ENCODE measurements at places on chromosomes 13 and 19.

- DNase-seq = no peak
Measured at GRCh38 chr13:99087954-99088491, 110.2 kb upstream of the DOCK9 start.

DNA sequence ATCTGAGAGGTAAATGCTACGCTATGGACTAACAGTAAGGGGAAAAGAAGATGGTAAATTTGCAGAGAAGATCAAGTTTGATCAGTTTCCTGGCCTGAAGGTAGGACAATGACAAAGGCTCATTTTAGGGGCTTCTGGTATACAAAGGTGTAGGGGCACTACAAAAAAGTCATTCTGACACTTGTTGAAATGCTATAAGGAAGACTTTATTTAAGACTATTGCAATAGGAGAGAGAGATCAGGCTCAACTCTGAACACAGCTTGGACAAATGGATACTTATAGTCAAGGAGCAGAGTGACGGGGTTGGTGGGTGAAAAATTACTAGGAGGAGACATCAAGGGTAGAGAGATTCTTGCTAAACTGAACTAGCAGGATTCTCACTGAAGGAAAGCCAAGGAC lies 37.2 kb upstream of the KPNA3 start:
- DNase-seq = no peak

DNA sequence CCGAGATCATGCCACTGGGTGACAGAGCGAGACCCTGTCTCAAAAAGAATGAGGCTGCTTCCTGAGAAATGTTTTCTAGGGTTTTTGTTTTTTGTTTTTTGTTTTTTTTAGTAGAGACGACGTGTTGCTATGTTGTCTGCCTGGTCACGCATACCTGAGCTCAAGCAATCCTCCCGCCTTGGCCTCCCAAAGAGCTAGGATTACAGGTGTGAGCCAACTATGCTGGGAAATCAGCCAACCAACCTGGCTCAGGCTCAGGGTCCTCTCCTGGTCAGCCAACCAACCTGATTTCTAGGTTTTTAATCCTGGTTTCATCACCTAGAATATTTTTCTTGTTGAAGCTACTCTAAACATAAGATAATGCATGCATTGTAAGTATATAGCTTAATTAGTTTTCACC lies 7.8 kb downstream of the DHX34 start:
- no peak for DNase-seq

- DNase-seq = no peak
Measured at GRCh38 chr13:75947448-75947847, 311.3 kb downstream of the LMO7 start.

- no peak for DNase-seq
Measured at GRCh38 chr13:106291006-106291405, 244.5 kb downstream of the EFNB2 start.

DNA sequence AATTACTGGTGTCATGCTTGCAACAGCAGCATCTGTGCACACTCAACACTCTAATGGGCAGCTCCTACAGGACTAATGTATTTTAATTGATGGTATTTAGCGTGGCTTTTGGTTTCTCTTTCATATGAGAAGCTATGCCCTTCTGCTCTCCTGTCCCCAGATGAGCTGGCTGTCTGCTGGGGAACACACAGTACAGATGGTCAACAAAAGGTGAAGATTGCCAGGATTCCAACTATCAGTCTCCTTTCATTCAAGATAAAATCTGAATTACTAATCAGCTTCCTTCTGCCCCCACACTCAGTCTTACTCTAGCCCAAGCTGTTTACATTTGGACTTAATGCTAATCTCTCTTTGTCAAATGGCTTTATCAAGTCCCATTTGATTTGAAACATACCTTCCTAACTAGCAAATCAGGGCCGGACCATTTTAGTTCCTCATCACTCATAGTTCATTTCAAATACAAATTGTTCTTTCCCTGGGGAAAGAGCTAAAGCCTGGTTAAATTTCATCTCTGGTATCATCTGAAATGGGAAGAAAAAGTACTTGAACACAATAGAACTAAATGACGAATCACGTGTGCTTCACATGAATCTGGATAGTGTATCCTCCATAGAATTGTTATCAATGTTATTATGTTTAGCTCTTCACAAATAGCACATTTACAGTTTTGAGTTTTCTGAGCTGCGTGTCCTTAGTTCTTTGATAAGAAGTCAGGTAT lies 988.0 kb downstream of the PCDH17 start:
- DNase-seq = no peak

- DNase-seq = no peak
Measured at GRCh38 chr13:23380534-23380933, 53.0 kb downstream of the SACS start.

- DNase-seq = no peak
Measured at GRCh38 chr19:4575267-4576015, 16.0 kb upstream of the SEMA6B start.

DNA sequence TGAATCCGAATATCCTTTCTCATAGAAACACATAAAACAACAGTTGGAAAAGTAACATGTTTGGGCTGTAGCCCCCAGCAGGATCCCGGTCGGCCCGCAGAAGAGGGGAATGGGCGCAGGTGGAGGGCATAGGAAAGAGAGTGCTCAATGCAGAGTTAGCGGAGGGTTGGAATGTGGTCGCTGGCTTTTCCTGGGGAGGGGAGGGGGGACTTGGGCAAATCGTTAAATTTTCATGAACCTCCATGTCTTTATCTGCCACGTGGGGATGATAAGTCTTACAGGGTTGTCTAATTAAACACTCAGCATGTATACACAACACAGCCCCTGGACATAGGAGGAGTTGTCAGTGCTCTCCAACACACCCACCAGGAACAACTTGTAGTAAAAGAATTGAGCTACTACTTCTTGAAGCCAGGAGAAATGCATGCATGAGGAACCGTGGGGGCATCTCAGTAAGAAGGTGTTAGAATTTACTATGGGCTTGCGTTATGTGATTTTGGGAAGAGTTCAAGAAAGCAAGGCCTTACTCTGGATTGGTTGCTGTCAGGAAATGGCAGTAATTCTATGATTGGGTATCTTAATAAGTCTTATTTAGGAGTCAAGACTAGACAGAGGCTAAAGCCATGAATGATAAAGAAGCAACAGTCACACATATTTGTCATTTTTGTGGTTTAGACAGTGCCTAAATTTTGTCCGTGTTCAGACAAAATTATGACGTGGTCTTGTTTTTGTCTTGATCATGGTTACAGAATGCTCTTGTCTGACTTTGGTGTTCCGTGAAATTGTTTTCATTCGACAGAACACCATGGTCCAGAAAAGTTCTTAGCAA lies 671 bp upstream of the SLC46A3 start:
- no peak for DNase-seq

DNA sequence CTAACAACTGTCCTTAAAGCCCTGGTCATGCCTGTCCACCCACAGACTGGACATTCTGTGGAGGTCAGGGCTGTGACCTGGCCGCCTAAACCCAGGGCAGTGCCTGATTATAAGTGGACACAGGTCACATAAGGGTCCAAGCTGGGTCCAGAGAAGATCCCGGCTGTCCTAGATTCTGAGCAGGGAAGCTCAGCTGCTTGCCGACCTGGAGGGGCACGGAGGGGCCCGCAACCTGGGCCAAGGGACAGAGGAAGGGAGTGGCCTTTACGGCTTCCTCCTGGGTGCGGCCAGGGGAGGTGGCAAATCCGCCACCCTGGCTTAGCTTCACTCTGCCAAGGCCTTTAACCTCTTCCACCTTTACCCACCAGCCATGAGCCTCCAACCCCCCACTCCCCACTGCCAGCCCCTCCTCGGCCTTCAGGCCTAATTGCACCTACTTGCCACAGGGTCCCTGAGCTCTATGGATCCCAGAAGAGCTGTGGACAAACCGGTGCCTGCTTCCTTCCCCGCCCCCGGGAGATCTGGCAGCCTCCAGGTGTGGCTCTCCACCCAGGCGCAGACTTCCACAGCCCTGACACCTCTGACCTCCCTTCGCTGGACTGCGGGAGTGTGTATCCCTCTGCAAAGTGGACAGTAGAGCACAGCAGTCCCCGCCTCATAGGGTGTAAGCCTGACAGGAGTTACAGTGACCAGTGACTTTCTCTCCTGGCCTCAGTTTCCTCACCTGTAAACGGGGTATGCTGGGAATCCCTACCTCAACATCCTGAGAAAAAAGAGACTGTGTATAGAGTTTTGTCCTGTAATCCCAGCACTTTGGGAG lies 1.7 kb downstream of the CD320 start:
- no peak for DNase-seq

DNA sequence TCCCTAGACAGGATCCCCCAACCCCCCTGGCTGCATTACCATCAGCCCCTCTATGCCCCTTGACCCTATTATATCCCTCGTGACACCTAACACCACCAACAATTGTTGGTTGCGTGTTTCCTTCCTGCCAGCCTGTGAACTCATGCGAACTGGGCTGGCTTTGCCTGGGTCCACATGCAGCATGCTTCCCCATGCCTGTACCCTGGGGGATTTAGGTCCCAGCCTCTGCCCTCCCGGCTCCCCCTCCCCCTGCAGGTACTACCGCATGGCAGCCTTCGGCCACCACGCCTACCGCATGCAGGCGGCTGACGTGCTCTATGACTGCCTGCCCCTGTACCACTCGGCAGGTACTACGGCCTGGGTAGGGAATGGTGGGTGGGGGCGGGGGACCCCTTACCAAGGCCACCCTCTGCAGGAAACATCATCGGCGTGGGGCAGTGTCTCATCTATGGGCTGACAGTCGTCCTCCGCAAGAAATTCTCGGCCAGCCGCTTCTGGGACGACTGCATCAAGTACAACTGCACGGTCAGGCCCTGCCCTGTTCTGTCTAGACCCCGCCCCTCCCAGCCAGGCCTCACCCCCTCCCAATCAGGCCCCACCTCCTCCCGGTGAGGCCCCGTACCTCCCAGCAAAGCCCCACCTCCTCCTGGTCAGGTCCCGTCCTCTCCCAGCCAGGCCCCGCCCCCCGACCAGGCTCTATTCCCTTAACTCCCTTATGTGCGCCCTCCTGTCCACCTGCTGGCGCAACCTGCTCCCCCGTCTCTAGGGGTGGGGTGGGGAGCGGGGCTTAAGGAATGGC lies 18.5 kb downstream of the SLC27A1 start:
- DNase-seq = no peak
